Suppressor macrophage treated with lipopolysaccharide for 4 hours (primary cell): ENCODE measurements at places on chromosomes 6 and 20.

DNA sequence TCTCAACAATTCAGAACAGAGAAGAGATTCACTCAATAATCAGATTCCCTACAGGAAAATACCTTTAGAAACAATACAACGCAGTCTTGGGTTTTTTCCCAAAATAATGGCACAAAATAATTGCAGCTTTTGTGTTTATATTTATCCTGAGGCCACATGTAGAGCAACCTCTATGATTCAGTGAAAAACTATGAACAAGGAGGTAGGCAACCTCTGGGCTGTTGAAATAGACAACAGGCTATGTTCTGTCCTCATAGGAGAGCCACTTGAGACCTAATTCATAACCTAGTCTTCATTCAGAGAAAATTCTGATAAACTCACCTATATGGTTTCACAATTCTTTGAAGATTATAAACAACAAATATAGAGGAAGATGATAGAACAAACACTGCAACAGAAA is 118.3 kb downstream of the KHDC1L start:
- no peak for DNase-seq

DNA sequence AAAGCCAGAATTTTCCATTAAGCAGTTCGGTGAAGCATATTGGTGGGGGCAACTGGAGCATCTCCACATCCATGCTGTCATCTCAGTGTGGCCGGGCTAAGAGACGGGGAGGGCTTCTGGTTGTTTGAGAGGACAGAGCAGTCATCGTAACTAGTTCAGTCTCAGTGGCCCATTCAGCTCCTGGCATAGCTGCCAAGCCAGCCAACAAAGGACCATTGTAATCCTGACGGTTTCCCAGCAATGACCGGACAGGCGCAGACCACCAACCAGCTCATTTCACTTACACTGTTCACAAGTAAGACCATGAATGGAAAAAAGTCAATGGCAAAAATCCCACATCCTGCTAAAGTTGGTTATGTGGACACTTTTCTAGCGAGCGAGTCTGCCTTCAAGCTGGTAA is 14.9 kb upstream of the HDDC2 start:
- no peak for DNase-seq

DNA sequence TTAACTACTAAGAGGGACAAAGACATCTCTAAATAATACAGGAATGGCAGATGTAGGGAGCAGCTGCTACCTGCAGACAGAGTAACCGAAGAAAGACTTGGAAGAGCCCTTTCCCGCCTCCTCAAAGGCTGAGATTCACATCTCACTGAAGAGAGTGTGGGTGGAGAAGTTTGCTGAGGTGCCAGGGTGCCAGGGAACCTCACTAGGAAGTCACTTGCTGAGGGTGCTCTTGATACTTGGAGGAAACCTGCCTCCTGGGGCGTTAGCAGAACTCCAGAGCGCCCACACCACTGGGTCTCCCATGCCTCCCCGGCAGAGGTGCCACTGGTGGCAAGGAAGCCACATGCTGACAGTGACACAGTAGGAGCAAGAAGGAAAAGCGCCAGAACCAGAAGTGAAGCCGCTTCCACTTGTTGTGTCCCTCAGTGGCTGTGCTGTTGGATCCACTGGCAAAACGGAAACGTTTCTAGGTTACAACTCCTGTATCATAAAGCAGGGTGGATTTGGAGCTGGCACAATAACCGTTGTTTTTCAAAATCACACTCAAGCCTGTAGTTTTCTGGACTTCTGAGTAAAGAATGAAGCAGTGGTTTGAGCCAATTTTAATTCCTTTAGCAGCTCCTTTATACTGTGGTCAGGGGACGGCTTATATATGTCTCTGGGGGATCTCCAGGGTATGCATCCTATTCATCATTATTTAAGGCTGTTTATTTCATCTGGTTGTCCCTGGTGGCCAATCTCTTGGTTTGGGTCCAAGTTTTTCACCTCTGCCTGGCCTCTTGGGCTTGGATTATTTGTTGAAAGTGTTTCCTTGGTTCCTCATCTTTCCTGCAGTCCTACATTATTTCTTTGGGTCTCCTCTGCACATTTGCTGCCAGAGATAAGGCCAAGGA is 64.5 kb downstream of the CDC5L start:
- DNase-seq, result no peak

GRCh38 chr20:5488823-5489222 is 172.1 kb upstream of the PROKR2 start:
- DNase-seq, result no peak

- DNase-seq, result no peak
Measured at GRCh38 chr6:97177905-97178304, 105.1 kb downstream of the MMS22L start.

GRCh38 chr20:40463171-40463570 is 225.9 kb downstream of the MAFB start:
- DNase-seq, result no peak

DNA sequence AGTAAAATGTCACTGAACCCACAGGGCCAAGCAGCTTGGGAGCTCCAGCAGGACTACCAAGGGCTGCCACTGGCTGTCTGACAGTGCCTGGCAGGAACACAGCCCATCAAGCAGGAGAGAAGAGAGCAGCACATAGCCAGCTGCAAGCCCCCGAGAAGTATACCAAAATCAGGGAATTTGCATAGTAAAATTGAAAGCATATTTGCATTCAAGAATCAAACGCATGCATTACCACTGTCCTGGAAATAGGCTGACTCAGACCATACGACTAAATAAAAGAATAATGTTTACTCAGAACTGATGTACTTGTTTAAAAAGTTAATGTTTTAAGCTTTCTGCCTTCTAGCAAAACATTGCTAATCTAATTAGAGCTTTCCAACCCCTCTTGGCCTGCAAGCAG is 298.1 kb downstream of the TFAP2B start:
- no peak for DNase-seq

GRCh38 chr6:38671885-38672467 is 31.0 kb downstream of the GLO1 start:
- DNase-seq, result peak; percentile 72

- DNase-seq, result no peak
Measured at GRCh38 chr6:105755885-105756284, 330.3 kb upstream of the PRDM1 start.

DNA sequence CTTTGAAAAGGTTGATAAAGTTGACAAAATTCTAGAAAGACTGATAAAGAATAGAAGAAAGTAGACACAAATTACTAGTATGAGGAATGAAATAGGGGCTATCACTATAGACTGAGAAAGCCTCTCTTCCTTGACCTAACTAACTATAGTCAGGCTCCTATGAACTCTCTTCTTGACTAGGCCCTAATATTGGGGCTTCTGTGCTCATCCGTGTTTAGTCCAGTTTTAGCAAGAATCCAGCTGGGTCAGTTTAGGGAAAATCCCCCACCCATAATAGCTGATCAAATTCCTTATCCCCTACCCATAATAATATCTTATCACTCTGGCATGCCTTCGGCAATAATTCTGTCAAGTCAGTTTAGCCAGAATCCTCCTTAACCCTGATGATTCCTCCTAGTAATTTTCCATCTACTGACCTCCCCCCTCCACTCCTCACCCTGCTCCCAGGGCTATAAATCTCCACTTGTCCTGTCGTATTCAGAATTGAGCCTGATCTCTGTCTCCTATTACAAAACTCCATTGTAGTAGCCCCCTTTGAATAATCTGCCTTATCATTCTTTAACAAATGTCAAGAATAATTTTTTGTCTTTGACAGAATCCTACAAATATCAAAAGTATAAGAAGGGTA is 138.1 kb downstream of the TFAP2A start:
- DNase-seq, result no peak

GRCh38 chr20:2918096-2919049 is 45.1 kb downstream of the PTPRA start:
- no peak for DNase-seq
